ENCODE measurements at places on chromosomes 11 and 22. TPM values are rescaled to one million over a fixed set of nuclear protein-coding genes. Genes with fewer than 3 reads are reported as not detected.

- peaks cover 21% of the 10 kb centered on the region for H3K4me1 ChIP-seq
- no peaks in the 10 kb centered on the region for H3K27me3 ChIP-seq
- peak; percentile 12 for DNase-seq
- H3K36me3 ChIP-seq = no peaks in the 10 kb centered on the region
- no peak overlapping the region for H3K4me3 ChIP-seq
- peak overlapping the region; percentile 54 for H3K27ac ChIP-seq
These were observed 27.6 kb downstream of the PLEKHA7 start for GRCh38 chr11:16986434-16987204.

DNA sequence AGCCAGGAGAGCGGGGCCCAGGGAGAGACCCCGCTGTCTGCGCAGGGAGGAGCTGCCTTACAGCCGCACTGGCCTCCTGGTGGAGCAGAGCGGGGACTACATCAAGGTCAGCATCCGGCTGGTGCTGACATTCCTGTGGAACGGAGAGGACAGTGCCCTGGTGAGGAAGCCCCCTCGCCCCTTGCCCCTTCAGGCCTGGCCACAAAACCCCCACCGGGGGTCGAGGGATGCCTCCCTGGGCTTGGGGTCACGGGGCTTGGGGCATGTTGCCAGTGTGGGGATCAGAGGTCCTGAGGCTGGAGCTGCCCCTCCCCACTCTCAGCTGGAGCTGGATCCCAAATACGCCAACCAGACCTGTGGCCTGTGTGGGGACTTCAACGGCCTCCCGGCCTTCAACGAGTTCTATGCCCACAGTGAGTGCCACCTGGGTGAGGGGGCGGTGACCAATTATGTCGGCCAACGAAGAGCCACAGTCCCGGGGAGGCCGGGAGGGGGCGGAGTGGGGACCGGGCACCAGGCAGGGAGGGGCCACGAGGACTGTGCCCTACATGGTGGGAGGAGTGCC, 4.2 kb downstream of the MUC5B start:
- H3K27me3 ChIP-seq = no peaks in the 10 kb centered on the region
- H3K36me3 ChIP-seq = no peaks in the 10 kb centered on the region
- no peaks in the 10 kb centered on the region for H3K4me1 ChIP-seq
- H3K27ac ChIP-seq = no peak overlapping the region
- no peak overlapping the region for H3K4me3 ChIP-seq
- DNase-seq = no peak

The C22orf42 gene
- not detected for total RNA-seq

GRCh38 chr22:21569459-21570170, 2.1 kb downstream of the UBE2L3 start:
- H3K27ac ChIP-seq = no peak overlapping the region
- DNase-seq = no peak
- H3K4me3 ChIP-seq = no peak overlapping the region
- H3K4me1 ChIP-seq = peaks cover 66% of the 10 kb centered on the region
- H3K27me3 ChIP-seq = no peaks in the 10 kb centered on the region
- H3K36me3 ChIP-seq = peaks cover 20% of the 10 kb centered on the region

DNA sequence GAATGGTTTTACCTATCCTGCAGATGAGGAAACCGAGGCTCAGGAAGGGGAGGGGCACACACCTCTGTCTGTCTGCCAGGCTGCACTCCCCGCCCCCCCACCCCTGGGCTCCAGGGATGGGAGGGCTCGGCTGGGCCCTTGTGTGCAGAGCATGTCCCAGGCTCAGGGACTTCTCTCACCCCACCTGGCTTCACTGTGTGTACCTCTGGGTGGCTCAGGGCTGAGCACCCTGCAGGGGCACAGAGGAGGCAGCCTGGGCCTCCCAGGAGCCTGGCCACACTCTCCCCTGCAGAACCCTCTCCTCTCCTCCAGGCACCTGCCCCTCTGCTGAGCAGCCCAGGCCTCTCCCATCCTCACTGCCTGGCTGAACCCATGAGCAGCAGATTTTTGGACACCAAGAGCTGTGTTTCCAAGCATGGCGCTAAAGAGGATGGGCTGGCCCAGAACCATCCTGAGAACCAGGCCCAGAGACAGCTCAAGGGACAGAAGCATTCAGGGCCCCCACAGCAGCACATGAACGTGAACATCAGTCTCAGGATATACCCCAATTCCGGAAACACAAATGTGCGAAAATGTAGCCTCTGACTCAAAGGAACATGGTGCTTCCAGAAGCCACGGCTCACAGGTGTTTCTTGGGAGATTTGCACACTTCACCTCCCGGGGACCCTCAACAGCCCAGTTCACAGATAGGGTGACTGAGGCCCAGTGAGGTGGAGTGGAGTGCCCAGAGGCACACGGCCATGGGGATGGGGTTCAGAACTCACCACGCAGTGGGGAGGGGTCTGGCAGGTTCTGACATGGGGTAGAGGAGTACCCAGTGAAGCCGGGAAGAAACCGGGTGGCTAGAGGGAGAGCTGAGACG, 10.5 kb downstream of the EMID1 start:
- no peaks in the 10 kb centered on the region for H3K4me1 ChIP-seq
- no peaks in the 10 kb centered on the region for H3K27me3 ChIP-seq
- no peaks in the 10 kb centered on the region for H3K36me3 ChIP-seq
- no peak overlapping the region for H3K27ac ChIP-seq
- H3K4me3 ChIP-seq = no peak overlapping the region
- DNase-seq = no peak
